ENCODE measurements at places on chromosomes 4 and X.

- no peaks in the 10 kb centered on the region for H3K4me1 ChIP-seq
- H3K27me3 ChIP-seq: no peaks in the 10 kb centered on the region
- H3K36me3 ChIP-seq: no peaks in the 10 kb centered on the region
- no peak for DNase-seq
- H3K4me3 ChIP-seq: no peak overlapping the region
Observed at GRCh38 chrX:132153166-132153565, 25.3 kb upstream of the FRMD7 start.

GRCh38 chr4:140710908-140711622, 45.1 kb downstream of the TBC1D9 start:
- H3K36me3 ChIP-seq: peaks cover 8% of the 10 kb centered on the region
- H3K4me1 ChIP-seq: no peaks in the 10 kb centered on the region
- no peak for DNase-seq
- H3K4me3 ChIP-seq: no peak overlapping the region
- H3K27me3 ChIP-seq: no peaks in the 10 kb centered on the region

- H3K27ac ChIP-seq: no peak overlapping the region
- no peak for DNase-seq
- H3K4me1 ChIP-seq: no peaks in the 10 kb centered on the region
- H3K36me3 ChIP-seq: no peaks in the 10 kb centered on the region
- H3K27me3 ChIP-seq: no peaks in the 10 kb centered on the region
- no peak overlapping the region for H3K4me3 ChIP-seq
Observed at GRCh38 chr4:10872833-10873517, 188.4 kb upstream of the CLNK start.

DNA sequence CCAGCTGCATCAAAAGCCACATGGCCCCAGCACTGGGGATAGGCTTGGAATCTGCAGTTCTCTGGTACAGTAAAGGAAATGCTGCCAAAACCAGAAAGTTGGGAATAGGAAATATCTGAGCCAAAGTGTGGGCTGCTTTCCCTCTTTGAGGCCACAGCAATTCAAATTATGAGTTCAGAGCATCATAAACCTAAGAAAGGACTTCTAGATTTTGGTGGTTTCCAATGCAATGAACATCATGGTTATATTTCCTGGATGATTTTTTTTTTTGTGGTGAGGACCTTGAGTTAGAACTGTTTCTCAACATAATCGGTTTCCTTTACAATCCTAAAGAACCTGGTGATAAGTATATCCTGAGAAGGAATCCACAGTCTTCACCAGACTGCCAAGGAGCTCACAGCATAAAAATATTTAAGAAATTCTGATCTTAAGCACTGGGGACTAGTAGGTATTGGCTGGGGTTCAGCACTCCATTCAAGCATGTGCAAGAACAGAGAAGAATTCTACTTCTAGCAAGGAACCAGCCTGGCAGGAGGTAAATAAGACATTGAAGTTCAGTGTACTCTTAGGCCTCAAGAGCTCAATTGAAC, 29.8 kb upstream of the ARHGAP24 start:
- no peaks in the 10 kb centered on the region for H3K36me3 ChIP-seq
- H3K4me1 ChIP-seq: no peaks in the 10 kb centered on the region
- H3K4me3 ChIP-seq: no peak overlapping the region

DNA sequence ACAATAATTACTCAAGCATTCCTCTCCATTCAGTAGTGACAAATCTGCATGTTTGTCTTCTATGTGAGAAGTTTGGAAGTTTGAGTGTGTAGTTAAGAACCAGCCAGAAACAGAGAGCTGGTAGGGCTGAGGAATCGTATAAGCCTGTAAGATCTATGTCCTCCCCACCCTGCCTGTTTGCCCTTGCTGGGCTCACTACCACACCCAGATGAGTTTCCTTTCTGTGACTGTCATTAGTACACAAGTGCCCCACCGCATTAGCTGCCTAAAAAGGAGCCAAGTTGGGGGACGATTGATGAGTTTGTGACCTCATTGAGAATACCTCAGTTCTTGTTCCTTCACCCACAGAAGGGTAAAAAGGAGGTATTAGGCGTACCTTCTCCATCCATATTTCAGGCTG, 28.3 kb downstream of the DOCK11 start:
- no peaks in the 10 kb centered on the region for H3K4me1 ChIP-seq
- no peaks in the 10 kb centered on the region for H3K36me3 ChIP-seq
- no peak overlapping the region for H3K4me3 ChIP-seq
- DNase-seq: no peak
- no peaks in the 10 kb centered on the region for H3K27me3 ChIP-seq
